Stimulated activated CD4-positive, alpha-beta T cell treated with anti-CD3 and anti-CD28 coated beads, Interleukin-12 subunit alpha, Interleukin-12 subunit beta, amount 100 ng/mL, for 24 hours (primary cell): ENCODE measurements at places on chromosomes 4 and X.

DNA sequence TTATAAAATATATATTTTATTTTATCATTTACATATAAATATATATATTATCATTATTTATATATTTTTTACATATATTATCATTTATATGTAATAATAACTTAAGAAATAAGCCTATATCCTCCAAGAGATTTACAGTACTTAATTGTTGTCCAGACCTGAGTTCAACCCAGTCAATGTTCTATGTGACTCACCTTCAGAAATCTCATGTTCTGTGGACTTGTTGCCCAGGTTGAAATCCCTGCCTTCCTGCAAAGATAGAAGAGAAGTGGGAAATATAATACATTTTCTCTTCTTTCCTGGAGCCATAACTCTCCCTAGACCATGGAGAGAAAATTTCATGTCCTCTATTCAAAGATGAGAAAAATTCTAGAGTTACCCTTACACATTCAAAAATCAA is 247.3 kb downstream of the PARM1 start:
- DNase-seq: no peak

GRCh38 chr4:186584912-186585311 is 29.5 kb upstream of the MTNR1A start:
- no peak for DNase-seq

DNA sequence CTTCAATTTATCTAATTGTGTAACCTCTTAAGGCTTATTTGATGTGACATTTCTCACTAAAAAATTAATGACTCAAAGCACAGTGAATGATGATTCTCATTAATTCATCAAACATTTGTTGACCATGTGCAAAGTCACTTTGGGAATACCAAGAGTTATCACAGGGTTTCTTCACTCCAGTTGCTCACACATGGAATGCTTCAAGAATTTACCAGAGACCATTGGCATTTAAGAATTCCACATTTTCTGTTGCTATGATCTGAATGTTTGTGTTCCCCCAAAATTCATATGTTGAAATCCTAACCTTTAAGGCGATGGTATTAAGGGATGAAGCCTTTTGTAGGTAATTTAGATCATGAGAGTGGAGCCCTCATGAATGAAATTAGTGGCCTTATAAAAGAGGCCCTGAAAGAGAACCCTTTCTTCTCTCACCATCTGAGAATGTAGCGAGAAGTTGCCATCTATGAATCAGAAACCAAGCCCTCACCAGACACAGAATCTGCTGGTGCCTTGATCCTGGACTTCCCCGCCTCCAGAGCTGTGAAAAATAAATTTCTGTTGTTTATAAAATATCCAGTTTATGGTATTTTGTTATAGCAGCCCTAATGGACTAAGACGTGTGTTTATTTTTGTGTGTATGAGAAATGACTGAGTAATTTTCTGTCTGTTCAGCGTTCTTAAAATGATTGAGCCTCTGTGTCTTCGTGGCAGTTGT is 16.4 kb upstream of the SRPX start:
- no peak for DNase-seq

DNA sequence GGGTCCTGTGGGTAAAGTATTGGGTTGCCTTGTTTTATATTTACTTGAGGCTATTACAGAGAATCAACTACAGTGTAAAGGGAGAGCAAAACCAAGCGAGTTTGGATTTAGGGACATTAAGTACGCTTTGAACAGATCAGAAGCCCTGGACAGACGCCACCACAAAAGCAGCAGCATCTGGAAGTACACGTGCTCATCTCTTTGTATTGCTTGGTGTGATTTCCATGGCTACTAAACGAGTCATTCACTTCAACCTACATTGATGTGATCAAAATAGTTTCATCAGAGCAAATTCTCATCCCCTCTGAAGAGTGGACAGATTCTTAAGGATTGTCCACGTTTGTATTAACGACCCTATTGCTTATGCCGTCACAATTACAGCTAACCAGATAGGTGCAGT is 85.1 kb downstream of the SORBS2 start:
- DNase-seq: no peak

DNA sequence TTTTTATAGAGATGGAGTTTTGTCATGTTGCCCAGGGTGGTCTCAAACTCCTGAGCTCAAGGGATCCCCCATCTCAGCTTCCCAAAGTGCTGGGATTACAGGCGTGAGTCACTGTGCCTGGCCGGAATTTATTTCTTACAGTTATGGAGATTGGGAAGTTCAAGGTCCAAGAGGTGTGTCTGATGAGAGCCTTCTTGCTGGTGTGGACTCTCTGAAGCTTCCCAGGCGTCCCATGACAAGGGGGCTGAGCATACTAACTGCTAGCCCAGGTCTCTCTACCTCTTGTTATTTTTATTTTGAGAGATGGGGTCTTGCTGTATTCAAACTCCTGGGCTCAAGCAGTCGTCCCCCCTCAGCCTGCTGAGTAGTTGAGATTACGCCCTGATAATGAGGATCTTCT is 2.9 kb upstream of the NSD2 start:
- no peak for DNase-seq

DNA sequence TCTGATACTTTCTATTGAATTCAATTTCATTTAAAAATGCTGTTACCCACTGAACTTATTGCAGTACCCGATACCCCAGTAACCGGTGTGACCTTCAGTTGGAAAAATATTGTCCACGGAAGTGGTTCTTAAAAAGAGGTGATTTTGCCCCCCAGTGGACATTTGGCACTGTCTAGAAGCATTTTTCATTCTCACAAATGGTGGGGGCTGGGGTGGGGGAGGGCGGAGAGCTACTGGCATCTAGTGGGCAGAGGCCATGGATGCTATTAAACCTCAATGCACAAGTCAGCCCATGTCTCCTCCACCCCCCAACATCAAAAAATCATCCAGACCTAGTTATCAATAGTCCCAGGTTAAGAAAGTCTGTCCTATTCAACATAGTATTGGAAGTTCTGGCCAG is 19.6 kb upstream of the CHM start:
- DNase-seq: no peak

- DNase-seq: no peak
Measured at GRCh38 chr4:76526585-76526990, 91.6 kb downstream of the SHROOM3 start.

DNA sequence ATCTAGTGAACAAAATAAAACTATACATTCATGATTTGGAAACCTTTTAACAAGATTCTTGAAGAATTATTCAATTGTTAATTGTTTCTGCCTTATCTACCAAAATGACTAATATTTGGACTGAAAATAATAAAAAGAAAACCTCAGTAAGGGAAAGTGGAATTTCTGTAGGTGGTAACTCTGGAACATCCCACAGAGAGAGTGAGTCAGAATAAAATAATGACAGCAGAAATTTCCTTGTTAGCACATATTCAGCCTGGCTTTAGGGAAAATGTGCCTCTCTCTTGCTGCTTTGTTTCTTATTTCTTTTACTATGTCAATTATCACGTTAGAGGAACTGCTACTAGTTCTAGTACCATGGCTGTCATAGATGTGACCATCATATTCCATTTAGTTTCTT is 421.5 kb upstream of the GNPDA2 start:
- no peak for DNase-seq

GRCh38 chr4:84091266-84091665 is 407.8 kb downstream of the NKX6-1 start:
- no peak for DNase-seq

- no peak for DNase-seq
Measured at GRCh38 chrX:134633832-134634231, 24.4 kb downstream of the PLAC1 start.

- DNase-seq: no peak
Measured at GRCh38 chr4:2426711-2427275, 8.0 kb downstream of the CFAP99 start.

DNA sequence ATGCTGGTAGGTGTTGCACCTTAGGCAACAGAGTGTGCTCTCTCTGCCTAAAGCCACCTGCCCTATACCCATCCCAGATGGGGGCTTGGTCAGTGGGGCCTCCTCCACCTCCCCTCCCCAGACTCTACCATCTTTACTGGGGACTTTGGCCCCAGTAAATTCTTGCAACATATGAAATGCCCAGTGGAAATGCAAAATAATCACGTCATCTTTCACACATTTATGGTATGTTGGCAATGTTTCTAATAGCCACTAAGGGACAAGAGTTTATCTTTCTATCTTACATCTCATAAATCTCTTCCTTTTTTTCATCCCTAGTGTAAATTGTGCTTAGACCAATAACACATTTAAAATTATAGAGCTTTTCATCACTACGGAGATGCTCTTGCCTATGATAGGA is 103.0 kb upstream of the MAML3 start:
- DNase-seq: no peak

DNA sequence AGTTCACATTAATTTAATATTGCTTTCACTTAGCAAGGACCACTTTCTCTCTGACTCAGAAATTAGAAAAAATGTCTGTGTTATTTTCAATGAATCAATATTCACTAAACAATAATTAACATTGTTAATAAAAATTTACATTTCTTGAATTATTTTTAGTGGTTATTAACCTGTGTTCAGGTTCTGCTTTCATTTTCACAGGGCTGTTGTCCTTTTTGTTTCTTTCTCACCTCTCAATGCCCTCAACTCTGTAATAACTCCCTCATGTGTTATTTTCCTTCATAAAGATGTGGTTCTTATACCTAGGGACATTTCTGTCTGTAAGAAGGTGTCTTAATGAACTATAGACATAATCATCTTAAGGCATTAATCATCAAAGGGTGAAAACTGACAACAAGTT is 43.1 kb upstream of the PRR27 start:
- no peak for DNase-seq

DNA sequence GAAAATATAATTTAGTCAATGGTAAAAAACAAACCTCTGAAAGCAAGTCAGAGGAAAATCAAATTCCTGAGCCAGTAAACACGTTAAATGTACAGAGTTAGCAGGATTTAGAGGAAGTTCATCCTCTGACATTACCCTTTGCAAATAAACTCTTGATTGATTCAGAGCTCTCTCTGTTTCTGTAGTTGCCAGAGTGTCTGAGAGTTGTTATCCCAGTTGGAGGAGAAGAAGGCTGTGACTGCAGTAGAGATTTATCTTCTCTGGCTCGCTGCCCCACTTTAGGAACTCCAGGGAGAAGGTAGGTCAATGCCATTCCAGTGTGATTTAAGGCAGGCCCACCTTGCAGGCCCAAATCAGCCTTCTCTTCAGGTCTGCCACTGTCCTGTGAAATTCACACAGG is 6.2 kb upstream of the AMOT start:
- DNase-seq: no peak

DNA sequence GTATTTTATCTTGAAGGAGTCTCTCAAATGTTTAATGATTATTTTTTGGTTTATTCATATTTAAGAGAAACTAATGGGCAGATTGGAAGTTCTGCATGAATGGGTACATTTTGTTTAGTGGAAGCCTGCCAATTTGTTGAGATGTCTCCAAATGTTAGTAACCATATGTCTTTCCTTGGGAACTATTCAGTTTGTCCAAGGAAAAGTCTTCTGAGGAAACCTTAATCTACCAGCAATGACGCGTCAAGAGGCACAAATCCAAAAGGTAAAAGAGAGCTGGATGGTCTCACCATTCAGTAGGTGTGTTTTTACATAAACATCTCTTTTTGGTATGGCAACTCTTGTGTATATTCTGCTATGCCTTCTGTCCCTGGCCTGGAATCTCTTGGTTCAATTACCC is 37.4 kb upstream of the NDST3 start:
- DNase-seq: no peak

DNA sequence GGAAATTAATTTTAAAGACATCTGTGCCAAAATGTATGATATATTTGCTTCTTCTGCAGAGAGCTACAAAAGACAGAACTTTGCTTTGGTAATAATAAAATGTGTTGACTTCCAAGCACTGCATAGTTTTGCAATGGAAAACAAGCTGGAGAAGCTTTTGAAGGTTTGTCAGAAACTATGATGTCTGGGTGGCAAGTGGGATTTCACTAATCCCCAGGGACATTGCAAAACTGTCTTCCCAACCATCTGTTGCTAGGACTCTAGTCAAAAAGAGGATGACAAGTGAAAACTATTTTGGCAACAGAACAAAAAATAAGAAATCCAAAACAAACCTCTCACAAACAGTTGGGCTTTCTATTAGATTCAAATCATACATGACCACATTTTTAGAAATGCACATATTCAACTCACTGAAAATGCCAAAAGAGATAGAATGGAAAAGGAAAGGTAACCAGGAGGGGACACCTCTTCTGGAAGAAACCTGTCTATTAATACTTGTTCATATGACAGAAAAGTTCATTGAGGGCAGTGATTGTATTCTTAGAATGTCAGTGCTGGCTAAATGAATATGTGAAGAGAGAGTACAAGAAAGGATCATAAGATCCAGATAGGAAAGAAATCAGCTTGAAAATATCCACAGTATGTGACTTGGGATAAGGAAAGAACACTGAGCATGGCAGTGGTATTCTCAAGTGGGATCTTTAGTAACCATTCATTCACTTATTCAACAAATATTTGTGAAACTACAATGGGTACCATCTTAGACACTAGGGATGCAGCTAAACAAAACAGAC is 228.0 kb downstream of the RASL11B start:
- DNase-seq: no peak

DNA sequence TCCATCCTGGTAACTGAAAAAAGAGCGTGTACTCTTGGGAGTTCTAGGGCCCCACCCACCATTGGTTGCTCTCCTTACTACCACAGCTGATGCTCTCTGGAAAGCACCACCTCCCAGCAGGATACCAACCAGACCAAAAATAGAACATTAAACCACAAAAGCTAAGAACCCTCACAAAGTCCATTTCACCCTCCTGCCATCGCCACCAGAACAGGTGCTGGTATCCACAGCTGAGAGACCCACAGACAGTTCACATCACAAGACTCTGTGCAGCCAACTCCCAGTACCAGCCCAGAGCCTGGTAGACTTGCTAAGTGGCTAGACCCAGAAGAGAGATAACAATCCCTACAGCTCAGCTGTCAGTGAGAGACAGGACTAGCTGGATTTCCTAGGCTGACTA is 240.6 kb downstream of the PABPC4L start:
- no peak for DNase-seq

- DNase-seq: no peak
Measured at GRCh38 chr4:169723207-169723965, 34.4 kb downstream of the HPF1 start.

- DNase-seq: no peak
Measured at GRCh38 chr4:110753466-110753865, 130.6 kb upstream of the PITX2 start.
